ENCODE measurements at places on chromosomes 16 and 17.
A peak's percentile ranks its signal among the peaks of the same experiment; 100 is the strongest.

DNA sequence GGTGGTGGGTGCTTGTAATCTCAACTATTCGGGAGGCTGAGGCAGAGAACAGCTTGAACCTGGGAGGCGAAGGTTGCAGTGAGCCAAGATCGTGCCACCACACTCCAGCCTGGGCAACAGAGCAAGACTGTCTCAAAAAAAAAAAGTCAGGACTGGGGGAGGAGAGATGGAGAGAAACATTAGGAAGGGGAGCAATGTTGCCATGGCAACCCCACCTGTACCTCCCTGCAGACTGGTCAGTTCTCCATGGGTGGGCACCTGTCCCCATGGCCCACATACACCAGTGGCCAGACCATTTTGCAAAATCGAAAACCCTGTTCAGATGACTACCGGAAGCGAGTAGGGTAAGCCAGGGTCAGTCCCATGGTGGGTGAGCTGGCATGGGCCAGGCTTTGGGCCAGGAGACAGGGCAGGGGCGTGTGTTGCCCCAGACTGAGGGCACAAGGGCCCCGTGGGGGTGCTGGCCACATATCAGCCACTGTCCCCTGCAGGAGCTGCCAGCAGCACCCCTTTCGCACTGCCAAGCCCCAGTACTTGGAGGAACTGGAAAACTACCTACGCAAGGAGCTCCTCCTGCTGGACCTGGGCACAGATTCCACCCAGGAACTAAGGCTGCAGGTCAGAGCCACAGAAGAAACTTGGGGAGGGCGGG is 14.0 kb downstream of the TSNAXIP1 start:
- H3K27me3 ChIP-seq, result no peaks in the 10 kb centered on the region
- peaks cover 6% of the 10 kb centered on the region for H3K36me3 ChIP-seq

GRCh38 chr16:49011901-49012300 is 269.7 kb downstream of the CBLN1 start:
- peaks cover 10% of the 10 kb centered on the region for H3K4me1 ChIP-seq
- no peaks in the 10 kb centered on the region for H3K36me3 ChIP-seq
- H3K4me3 ChIP-seq, result no peak overlapping the region

DNA sequence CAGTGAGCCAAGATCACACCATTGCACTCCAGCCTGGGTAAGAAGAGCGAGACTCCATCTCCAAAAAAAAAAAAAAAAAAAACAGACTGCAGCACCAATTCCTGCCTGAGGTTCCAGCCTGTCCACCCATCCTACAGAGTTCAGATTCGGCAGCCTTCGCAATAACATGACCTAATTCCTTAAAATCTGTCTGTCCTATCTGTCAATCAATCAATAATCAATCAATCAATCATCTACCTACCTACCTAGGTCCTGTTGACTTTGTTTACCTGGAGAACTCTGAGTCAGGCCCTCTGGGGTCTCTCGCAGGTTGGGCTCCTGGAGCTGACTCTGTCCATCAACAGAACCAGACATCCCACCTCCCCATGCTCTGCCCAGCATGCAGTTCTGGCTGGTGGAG is 236.7 kb downstream of the ENGASE start:
- H3K4me1 ChIP-seq, result no peaks in the 10 kb centered on the region
- no peak for DNase-seq
- H3K27me3 ChIP-seq, result no peaks in the 10 kb centered on the region
- H3K4me3 ChIP-seq, result no peak overlapping the region

DNA sequence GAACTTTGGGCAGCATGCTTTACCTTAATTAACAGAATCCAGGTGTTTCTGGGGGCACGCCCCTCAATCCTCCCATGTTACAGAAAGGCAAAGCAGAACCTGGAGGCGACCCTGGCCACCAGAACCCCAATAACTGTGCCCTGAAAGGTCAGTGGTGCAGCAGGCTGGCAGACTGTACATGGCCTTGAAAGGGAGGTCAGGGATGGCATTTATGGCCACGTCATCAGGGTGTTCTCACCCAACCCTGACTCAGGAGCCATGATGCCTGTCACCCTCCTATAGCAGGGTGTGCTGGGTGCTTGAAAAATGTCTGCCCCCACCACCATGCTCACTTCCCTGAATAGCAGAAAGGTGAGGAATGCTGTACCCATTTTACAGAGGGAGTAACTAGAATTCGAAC is 177.7 kb downstream of the TMEM132E start:
- no peaks in the 10 kb centered on the region for H3K27me3 ChIP-seq
- no peak overlapping the region for H3K4me3 ChIP-seq
- H3K4me1 ChIP-seq, result peaks cover 17% of the 10 kb centered on the region
- no peak overlapping the region for H3K27ac ChIP-seq

DNA sequence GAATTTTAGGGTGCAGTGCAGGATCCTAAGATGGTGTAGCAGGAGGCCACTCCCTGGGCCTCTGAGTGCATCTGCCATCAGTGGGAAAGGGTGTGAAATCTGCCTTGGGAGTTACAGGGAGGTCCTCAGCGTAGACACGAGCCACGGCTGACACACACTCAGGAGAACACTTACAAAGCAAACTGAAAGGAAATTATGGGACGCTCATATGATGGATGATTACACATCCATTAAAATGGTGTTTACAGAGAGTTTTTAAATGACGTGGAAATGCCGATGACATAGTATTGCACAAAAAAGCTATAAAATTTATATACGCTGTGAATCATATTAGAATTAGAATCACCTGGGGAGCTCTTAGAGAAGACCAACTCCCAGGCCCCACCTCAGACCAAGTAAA is 175.2 kb downstream of the CCDC182 start:
- no peak overlapping the region for H3K4me3 ChIP-seq
- no peak overlapping the region for H3K27ac ChIP-seq
- DNase-seq, result no peak
- H3K4me1 ChIP-seq, result peaks cover 15% of the 10 kb centered on the region

GRCh38 chr16:16008666-16009065 is 59.2 kb downstream of the ABCC1 start:
- H3K27ac ChIP-seq, result no peak overlapping the region
- H3K4me1 ChIP-seq, result no peaks in the 10 kb centered on the region
- no peak overlapping the region for H3K4me3 ChIP-seq

- no peak overlapping the region for H3K27ac ChIP-seq
- H3K36me3 ChIP-seq, result peaks cover 25% of the 10 kb centered on the region
- H3K27me3 ChIP-seq, result no peaks in the 10 kb centered on the region
- H3K4me1 ChIP-seq, result no peaks in the 10 kb centered on the region
- no peak for DNase-seq
- no peak overlapping the region for H3K4me3 ChIP-seq
Observed at GRCh38 chr16:1812732-1813163, 13.9 kb downstream of the HAGH start.

DNA sequence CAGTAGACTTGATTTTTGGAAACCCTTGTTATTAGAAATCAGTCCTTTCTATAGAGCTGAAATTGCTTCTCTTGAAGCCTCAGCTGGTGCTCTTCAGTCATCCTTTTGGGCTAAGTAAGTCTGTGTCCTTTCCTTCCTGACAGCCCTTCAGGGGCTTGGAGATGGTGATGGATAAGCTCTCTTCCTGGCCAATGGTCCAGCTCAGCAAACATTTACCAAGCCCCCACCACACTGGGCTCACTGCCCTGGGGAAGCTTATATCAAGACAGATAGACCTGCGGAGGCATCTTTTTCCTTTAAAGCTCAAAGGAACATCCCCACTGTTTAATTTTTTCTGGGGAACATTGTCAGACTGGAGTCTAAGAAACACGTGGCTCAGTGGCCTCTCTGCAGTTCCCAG is 139.6 kb downstream of the HAPSTR1 start:
- H3K27me3 ChIP-seq, result no peaks in the 10 kb centered on the region
- H3K36me3 ChIP-seq, result no peaks in the 10 kb centered on the region
- peaks cover 2% of the 10 kb centered on the region for H3K4me1 ChIP-seq
- no peak overlapping the region for H3K4me3 ChIP-seq

GRCh38 chr17:48483471-48484131 is 47.2 kb downstream of the HOXB1 start:
- no peak for DNase-seq
- no peak overlapping the region for H3K4me3 ChIP-seq
- no peak overlapping the region for H3K27ac ChIP-seq
- H3K4me1 ChIP-seq, result no peaks in the 10 kb centered on the region

- DNase-seq, result no peak
- no peaks in the 10 kb centered on the region for H3K27me3 ChIP-seq
- H3K36me3 ChIP-seq, result no peaks in the 10 kb centered on the region
- no peak overlapping the region for H3K27ac ChIP-seq
Observed at GRCh38 chr16:11611871-11612664, 25.3 kb upstream of the LITAF start.

GRCh38 chr17:81983639-81984373 is 6.4 kb downstream of the ASPSCR1 start:
- no peaks in the 10 kb centered on the region for H3K4me1 ChIP-seq
- no peak overlapping the region for H3K27ac ChIP-seq
- peaks cover 14% of the 10 kb centered on the region for H3K36me3 ChIP-seq
- no peak for DNase-seq
- H3K27me3 ChIP-seq, result no peaks in the 10 kb centered on the region
- H3K4me3 ChIP-seq, result peak overlapping the region; percentile 36

GRCh38 chr17:33140413-33141099 is 148.9 kb downstream of the SPACA3 start:
- H3K27me3 ChIP-seq, result no peaks in the 10 kb centered on the region
- H3K36me3 ChIP-seq, result no peaks in the 10 kb centered on the region
- DNase-seq, result no peak
- H3K27ac ChIP-seq, result no peak overlapping the region
- no peaks in the 10 kb centered on the region for H3K4me1 ChIP-seq
- no peak overlapping the region for H3K4me3 ChIP-seq

GRCh38 chr16:2155977-2156848 is 631 bp downstream of the TRAF7 start:
- peaks cover 15% of the 10 kb centered on the region for H3K36me3 ChIP-seq
- H3K4me3 ChIP-seq, result peak overlapping the region; percentile 94
- H3K4me1 ChIP-seq, result peaks cover 36% of the 10 kb centered on the region
- H3K27me3 ChIP-seq, result no peaks in the 10 kb centered on the region
- no peak for DNase-seq

DNA sequence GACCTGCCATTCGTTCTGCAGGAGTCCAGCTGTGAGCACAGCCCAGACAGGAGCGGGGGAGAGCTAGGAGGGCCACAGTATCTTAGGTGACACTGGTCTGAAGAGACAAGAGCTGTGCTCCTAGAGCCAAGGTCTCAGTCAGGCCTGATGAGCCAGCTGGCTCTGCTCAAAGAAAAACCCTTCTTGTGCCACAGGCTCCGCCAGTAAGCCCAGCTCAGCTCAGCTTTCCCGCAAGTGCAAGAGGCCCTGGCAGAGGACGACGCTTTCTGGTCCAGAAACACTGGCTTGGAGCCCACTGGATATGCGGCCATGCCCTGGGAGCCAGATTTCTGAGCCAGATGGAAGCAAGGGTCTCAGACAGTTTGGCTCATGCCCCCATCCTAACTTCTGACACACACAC is 23.9 kb downstream of the PEMT start:
- H3K4me1 ChIP-seq, result peaks cover 13% of the 10 kb centered on the region
- DNase-seq, result no peak
- no peak overlapping the region for H3K4me3 ChIP-seq
- no peaks in the 10 kb centered on the region for H3K27me3 ChIP-seq
- H3K36me3 ChIP-seq, result no peaks in the 10 kb centered on the region

DNA sequence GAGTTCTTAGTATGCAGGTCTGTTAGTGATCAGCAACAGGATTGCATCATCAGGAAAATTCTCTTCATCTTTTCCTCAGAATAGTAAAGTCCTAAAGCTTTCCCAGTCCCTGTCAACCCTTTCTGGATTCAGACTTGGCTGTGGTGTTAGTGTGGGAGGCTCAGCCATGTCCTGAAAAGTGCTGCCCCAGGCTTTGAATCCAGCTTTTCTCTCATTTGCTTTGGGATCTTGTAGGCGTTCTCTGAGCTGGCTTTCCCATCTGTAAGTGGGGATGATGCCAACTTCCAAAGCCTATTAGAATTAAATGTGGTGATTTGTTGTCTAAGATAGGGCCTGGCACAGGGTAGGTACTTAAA is 3.0 kb downstream of the ALKBH5 start:
- no peak for DNase-seq
- H3K4me1 ChIP-seq, result peaks cover 31% of the 10 kb centered on the region
- no peaks in the 10 kb centered on the region for H3K27me3 ChIP-seq
- H3K4me3 ChIP-seq, result no peak overlapping the region

DNA sequence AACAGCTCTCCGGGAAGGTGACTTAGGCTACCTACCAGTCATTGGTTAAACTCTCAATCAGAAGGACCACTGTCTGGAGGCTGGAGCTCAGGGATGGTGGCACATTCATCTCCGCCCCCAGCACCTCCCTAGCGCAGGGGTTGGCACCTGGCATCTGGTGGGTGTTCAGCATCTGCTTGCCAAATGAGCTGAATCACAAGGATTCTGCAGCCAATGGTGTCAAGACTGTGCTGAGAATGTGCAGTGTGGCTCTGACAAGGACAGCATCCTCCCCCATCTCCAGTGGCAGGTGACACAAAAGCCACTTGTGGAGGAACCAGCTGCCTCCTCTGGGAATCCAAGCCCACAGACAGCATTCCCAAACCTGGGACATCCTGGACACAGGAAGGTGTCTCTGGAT is 35.2 kb downstream of the PLXDC1 start:
- no peak for DNase-seq
- H3K4me1 ChIP-seq, result peaks cover 1% of the 10 kb centered on the region
- no peak overlapping the region for H3K4me3 ChIP-seq

DNA sequence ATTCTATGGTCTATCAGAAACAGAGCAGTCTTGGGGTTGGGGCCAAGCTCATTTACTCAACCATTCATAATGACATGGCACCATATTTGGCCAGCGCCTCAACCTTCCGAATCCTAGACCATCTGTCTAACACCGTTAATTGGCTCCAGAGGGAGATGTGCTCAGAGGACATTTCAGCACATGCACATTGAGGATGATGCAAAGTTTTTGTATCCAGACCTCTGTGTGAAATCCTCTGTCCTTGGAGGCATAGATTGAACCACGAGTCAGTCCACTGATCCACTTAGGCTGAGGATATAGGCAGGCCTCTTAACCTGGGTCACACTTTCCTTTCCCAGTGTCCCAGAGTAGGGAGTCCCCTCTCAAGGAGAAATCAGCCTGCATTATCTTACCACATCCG is 85.5 kb downstream of the SHISA6 start:
- H3K4me1 ChIP-seq, result no peaks in the 10 kb centered on the region
- no peak overlapping the region for H3K4me3 ChIP-seq
- H3K36me3 ChIP-seq, result no peaks in the 10 kb centered on the region
- H3K27me3 ChIP-seq, result no peaks in the 10 kb centered on the region

DNA sequence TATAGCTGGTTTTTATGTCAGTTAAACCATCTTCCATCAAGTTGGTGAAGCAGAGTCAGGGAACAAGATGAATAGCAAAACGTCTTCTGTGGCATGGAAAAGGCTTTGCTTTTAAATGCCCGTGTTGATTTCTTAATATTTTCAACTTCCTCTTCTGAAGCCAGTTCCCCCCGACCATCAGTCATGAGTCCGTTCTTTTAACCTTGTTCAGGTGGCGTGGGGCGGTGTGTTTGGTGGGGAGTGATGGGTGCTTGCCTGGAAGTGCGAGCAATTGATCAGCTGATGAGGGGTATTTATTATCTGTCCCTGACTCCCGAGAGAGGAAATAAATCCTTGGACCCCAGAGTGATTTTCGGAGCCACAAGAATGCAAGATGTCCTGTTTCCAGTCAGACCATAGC is 147.1 kb downstream of the WWOX start:
- no peaks in the 10 kb centered on the region for H3K27me3 ChIP-seq
- H3K4me3 ChIP-seq, result no peak overlapping the region
- peaks cover 7% of the 10 kb centered on the region for H3K4me1 ChIP-seq
- no peaks in the 10 kb centered on the region for H3K36me3 ChIP-seq
